Inflammatory macrophage treated with lipopolysaccharide for 4 hours (primary cell): ENCODE measurements at places on chromosomes 7 and 10.

DNA sequence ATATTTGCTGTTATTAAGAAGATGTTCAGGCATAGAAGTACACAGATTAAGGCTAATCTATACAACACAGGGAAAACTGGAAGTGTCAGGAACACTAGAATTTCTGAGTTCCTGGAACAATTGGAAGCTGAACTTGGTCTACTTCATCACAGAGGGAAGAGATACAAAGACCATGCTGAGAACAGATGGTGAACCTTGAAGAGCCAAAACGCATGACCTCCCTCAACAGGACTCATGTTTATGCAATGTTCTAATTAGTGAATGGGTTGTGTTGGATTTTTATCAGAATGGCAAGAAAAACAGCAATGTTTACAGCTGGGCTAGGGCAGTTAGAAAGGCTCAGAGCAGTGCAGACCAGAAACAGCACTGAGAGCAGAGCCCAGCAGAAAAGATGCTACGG lies 94.9 kb downstream of the SFMBT2 start:
- DNase-seq = no peak

GRCh38 chr7:89839329-89839728 lies 314.9 kb upstream of the STEAP1 start:
- DNase-seq = no peak

GRCh38 chr7:106329971-106330733 lies 45.4 kb upstream of the NAMPT start:
- peak; percentile 48 for DNase-seq

DNA sequence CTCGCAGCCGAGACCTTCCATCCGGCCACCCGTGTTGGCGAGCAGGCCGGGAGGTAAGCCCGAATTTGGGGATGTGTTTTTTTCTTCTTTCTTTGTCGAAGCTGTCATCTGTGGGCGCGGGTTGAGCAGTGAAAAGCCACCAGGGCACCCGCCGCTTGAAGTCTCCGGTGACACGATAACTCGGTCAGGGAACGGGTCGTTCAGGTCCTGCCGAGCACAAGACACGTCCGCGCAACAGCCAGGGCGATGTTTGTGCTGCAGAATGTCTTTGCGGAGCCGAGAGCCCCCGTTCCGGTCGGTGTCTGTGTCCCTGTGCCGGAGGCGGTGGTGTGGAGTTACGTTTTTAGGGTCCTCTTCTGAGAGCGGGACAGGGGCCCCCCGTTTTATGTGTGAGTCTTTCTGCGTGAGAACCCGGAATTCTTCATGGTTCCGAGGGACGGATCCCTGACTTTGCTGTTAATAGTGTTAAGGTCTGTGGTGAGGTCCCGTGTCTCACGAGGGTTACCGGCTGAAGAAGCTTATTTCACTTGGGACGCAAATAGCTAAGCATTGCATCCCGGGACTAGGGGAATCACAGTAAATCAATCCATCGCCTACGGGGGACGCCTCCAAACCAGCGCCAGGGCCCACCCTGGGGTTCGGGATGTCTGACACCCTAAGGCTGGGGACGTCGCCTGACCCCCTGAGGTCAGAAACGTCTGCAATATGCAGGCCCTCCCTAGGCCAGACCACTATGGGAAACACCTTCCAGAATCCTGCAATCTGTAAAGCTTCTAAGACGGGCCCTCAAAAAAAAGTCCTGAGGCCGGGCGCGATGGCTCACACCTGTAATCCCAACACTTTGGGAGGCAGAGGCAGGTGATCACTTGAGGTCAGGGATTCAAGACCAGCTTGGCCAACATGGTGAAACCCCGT lies 99.5 kb downstream of the ELFN1 start:
- DNase-seq = no peak

- DNase-seq = no peak
These were observed 203.7 kb downstream of the SORCS1 start for GRCh38 chr10:106960812-106961211.

- no peak for DNase-seq
These were observed 939 bp upstream of the VAX1 start for GRCh38 chr10:117138838-117139580.

- no peak for DNase-seq
These were observed 23.4 kb upstream of the PRKCQ start for GRCh38 chr10:6603142-6604125.

GRCh38 chr7:96596120-96596826 lies 113.4 kb downstream of the SEM1 start:
- DNase-seq = no peak

DNA sequence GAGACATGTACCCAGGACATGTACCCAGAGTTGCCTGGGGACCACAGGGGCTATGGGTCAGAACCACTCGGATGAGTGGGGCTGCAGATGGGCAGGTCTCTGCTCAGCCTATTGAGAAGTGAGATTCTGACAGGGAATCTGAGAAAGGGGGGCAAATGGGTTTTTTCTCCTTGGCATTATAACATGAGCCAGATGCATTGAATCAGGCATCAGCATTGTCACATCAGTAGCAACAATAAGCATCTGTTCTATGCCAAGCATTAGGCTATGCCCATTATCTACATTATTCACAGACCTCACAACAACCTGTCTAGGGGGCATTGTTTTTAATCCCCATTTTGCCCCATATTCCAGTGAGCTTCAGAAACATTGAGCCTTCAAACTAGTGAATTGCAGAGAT lies 108.2 kb downstream of the PLCE1 start:
- no peak for DNase-seq

DNA sequence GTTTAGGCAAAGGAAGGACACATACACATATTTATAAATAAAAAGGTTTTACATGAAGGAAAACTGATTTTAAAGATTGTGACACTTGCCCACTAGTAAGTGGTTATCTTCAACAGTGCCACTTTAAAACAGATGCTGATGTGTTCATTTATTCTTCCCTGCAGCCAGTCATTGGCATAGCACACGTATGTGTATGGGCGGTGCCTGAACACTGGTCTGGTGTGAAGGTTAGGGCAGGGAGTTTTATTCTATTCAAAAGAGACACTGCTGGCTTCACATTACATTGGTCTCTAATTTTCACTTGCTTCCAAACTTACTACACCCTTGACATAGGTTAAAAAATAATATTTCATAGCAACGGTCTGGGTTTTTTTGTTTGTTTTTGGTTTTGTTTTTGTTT lies 57.9 kb downstream of the NOD1 start:
- DNase-seq = no peak

GRCh38 chr10:94403380-94404213 lies 1.3 kb downstream of the TBC1D12 start:
- peak; percentile 92 for DNase-seq

DNA sequence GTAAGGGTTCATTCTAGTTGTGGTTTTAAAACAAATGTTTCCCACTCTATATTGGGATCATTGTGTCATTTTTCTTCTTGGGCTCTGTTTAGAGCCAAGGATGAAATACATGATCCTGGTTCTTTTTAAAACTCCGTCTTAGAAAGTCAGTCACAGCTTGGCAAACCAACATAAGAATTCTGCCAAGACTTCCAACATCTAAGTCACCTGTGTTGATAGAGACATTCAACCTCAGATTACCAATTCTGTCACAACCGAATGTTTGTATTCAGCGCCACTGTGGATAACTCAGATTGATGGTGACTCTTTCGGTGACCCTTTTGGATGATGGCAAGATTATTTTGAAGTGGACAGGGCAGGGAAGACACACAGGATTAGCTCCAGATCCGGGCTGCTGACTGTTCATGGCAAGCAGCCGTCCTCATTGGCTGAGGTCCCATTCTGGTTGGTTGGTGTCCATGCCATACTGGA lies 255.4 kb downstream of the ARHGAP21 start:
- DNase-seq = no peak

DNA sequence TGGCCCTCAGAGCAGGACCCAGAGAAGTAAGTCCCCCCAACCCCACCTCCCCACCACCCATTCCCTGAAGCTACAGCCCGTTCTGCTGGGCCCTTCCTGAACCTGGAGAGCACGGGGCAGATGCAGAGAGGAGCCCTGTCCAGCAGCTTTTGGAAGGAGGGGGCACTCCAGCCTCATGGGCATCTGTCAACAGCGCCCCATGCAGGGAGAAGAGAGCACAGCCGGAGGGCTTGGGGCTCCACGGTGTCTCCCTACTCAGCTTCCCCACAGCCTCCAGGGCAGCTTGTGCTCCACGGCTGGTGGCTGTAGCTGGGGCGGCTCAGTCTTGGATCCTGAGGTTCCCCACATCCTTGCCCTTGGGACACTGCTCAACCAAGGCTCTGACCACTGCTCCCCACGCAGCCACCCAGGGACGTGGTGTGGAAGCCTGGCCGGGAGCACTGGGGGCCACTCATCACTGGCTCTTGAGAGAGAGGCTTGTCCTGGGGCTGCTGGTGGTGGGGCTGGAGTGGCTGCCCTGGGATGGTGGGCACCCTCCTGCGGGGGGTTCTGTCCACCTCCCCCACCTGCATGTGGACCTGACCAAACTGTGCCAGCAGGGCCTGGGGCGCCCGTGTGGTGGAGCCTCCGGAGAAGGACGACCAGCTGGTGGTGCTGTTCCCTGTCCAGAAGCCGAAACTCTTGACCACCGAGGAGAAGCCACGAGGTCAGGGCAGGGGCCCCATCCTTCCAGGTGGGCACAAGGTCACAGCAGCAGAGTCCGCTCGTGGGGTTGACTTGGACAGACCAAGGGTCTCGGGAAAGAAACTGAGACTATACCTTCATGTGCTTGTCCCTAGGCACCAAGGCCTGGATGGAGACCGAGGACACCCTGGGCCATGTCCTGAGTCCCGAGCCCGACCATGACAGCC lies 4.5 kb downstream of the PRAP1 start:
- no peak for DNase-seq

DNA sequence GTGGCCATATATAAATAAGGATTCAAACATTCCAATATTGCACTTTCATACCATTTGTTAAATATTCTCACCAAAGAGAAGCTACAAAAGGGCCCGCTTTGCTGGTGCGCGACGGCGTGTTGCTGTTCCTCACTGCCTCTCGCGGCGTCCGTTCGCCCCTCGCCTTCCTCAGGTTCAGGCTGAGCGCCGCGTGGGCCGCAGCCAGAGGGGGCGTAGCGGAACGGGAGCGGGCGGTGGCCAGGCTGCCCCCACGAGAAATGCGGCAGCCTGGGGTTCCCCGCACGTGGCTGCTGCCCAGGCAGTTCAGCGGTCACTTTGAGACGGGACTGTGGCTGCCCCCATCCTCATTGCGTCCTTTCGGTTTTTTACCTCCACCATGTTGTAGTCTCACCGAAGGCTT lies 67.3 kb upstream of the VWDE start:
- no peak for DNase-seq

DNA sequence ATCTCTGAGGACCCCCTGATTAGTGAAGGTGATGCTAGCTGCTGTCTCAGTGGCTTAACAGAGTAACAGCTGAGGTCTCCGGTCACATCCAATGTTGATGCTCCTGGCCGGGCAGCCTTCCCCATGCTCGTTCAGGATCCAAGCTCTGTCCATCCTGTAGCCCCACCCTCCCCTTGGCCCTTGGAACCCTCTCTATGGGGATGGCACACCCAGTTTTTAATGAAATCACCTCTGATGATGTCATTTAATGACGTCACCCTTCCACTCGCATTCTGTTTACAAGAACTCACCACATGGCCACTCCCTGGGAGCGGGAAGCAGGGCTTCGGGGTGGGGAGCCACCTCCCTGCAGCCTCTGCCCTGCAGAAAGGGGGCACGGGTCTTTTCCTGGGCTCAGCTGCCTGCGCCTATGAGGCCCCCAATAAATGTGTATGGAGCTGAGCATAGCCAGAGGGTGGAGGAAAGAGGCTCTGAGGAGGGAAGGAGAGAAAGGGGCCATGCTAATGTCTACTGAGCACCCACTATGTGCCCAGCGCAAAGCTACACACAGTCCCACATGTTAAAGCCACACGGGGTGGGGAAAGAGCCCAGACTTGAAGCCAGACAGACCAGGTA lies 95.5 kb downstream of the OAT start:
- DNase-seq = peak; percentile 84

GRCh38 chr7:113060100-113060499 lies 26.5 kb downstream of the GPR85 start:
- no peak for DNase-seq

DNA sequence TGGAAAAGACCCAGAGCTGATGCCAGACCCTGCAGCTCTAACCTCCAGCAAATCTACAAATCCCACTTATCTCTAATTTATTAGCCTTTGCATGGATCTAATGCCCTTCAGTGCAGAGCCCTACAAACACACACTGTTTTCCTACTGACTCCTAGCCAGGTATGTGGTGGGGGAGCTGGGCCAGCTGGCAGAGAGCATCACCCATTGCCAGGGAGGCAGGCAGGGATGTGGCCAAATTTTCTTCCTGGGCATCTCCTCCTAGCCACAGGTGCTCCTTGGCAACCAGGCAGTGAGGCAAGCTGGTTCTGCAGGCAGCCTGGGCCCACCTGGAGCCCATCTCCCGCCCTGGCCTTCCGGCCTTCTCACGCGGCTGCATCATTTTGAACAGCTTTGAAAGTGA lies 55.9 kb upstream of the EMX2 start:
- no peak for DNase-seq

DNA sequence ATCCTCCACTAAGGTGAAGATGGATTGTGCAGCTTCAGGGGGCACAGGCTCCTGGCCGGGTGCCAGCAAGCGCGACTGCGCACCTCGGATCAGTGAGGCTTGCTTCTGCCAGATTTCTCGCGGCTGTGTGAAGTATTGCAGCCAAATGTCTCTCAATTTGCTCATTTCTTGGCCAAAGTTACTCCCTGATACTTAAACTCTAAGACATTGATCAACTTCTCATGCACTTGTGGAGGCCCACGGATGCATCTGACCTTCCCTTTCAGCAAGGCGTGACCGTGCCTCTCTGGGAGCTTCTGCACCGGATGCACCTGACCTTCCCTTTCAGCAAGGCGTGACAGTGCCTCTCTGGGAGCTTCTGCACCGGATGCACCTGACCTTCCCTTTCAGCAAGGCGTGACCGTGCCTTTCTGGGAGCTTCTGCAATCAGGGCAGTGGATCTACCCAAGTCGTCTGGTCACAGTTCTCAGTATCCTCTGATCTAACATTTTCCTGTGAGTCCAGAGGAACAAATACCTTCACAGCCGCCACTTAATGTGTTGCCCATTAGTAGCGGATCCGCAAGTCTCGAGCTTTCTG lies 248.3 kb downstream of the ADARB2 start:
- DNase-seq = no peak

- no peak for DNase-seq
These were observed 186.8 kb downstream of the CUX1 start for GRCh38 chr7:102004229-102004628.

- DNase-seq = no peak
These were observed 56.5 kb upstream of the EEPD1 start for GRCh38 chr7:36096460-36097095.

- no peak for DNase-seq
These were observed 18.7 kb downstream of the SRRM3 start for GRCh38 chr7:76220185-76221057.

DNA sequence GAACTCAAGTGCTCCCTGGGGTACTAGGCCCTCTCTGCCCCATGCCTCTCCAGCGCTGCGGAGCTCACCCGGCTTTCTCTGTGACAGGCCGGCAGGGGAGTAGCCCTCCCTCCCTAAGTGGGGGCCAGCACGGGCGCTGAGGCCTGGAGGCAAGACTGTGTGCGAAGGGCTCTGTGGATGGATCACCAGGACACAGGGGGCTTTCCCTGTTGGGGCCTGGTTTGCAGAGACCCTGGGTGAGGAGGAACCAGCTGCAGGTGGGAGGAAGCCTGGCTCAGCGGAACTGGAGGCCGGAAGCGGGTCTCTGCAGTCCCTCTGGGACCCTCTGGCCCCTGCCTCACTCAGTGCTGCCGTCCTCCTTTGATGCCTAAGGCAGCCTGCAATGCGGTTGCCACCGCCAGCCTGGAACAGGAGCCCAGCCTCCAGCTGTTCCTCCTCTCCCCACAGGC lies 106.0 kb downstream of the CYTH3 start:
- DNase-seq = no peak
